ENCODE measurements at places on chromosomes 5 and 9. TPM values are rescaled to one million over a fixed set of nuclear protein-coding genes. Genes with fewer than 3 reads are reported as not detected.

DNA sequence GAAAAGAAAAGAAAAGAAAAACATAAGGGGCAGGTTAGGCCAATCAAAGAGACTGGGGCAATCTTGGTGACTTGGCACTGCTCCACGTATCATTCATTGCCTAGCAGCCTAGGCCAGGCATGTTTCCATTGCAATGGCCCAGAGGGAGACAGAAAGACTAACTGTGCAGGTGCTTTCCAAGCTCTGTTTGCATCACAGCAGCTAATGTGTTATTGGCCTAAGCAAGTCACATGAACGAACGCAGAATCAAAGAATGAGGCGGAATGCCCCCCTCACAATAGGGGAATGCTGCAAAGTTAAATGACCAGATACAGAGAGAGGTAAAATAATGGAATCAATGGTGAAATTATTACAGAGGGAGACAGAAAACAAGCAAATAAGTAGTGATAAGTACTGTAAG is 11.1 kb upstream of the VPS13A start:
- no peak for DNase-seq

DNA sequence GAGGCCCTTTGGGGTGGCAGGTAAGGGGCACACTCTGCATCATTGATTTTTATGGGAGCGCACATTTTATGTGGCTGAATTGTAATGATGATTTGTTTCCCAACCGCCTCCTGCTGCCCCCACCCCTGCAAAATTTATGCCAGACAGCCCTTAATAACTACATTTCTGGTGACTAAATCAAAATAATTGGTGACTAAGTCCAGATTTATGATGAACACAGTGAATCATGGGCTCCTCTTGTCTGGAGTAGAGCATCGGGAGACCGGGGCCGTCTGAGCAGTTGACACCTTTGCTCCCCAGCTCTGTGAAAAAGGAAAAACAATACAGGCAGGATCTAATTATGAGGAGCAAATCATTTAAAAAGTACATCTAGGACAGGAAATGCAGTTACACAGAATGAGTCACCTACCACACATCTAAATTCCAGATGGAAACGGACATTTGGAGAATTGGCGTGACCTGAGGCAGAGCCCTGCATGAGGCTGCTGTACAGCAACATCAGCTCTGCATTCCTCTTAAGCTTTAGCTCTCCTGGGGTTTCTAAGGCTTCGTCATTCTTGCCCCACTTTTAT is 58.9 kb downstream of the DOCK2 start:
- DNase-seq: peak; percentile 100

GRCh38 chr5:16013334-16014065 is 166.1 kb downstream of the MARCHF11 start:
- DNase-seq: peak; percentile 63

DNA sequence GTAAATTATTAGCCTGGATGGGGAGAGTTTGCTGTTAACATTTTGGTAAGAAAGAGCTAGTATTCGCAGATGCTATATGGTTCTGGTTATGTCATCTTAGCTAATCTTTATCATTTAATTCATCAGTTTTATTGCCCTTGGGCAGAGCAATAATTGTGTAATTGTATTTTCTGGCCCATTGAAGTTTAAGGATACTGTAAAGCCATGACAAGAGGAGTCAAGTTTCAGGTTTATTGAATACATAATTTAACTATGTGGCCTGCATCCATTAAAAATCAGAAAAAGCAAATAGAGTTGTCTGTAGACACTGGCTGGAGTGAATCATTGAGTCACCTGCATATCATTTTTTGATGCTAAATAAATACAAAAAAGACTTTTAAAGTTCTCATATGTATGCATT is 255.8 kb downstream of the PRELID2 start:
- no peak for DNase-seq

DNA sequence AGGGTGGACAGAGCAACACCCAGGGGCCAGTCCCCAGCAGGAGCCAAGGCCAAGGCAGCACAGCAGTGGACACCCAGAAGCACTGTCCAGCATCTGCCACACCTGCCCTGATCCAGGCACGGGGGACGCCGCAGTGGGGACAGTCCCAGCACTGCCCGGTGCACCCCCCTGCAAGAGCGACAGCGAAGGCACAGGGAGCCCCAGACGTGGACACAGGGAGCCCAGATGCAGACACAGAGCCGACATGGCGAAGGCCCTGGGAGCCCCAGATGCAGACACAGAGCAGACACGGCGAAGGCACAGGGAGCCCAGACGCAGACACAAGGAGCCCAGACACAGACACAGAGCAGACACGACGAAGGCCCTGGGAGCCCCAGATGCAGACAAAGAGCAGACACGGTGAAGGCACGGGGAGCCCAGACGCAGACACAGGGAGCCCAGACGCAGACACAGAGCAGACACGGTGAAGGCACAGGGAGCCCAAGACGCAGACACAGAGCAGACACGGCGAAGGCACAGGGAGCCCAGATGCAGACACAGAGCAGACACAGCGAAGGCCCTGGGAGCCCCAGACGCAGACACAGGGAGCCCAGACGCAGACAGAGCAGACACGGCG is 4.3 kb downstream of the ANAPC2 start:
- DNase-seq: no peak

GRCh38 chr5:179190851-179191505 is 130.8 kb downstream of the ZNF354C start:
- no peak for DNase-seq

GRCh38 chr9:91814753-91815152 is 135.3 kb downstream of the ROR2 start:
- no peak for DNase-seq

- DNase-seq: peak; percentile 91
Observed at GRCh38 chr5:93163010-93163663, 417.9 kb downstream of the NR2F1-AS1 start.

GRCh38 chr9:77883133-77883532 is 148.5 kb downstream of the GNAQ start:
- no peak for DNase-seq

GRCh38 chr9:77750284-77750683 is 102.2 kb upstream of the GNA14 start:
- DNase-seq: no peak

DNA sequence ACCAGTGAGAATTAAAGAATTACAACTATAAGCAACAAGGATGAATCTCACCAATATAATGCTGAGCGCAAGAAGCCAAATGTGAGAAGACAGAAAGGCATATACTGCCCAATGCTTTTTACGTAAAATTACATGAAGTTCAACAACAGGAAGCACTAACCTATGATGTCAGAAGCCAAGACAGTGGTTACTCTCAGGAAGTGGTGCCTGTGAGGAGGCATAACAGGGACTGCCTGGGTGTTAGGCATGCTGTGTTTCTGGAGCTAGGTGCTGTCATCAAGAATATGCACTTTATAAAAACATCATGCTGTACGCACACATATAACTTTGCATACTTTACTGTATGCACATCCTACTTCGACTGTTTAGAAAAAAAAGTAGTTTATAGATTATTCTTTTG is 30.1 kb downstream of the FRMD3 start:
- peak; percentile 32 for DNase-seq

DNA sequence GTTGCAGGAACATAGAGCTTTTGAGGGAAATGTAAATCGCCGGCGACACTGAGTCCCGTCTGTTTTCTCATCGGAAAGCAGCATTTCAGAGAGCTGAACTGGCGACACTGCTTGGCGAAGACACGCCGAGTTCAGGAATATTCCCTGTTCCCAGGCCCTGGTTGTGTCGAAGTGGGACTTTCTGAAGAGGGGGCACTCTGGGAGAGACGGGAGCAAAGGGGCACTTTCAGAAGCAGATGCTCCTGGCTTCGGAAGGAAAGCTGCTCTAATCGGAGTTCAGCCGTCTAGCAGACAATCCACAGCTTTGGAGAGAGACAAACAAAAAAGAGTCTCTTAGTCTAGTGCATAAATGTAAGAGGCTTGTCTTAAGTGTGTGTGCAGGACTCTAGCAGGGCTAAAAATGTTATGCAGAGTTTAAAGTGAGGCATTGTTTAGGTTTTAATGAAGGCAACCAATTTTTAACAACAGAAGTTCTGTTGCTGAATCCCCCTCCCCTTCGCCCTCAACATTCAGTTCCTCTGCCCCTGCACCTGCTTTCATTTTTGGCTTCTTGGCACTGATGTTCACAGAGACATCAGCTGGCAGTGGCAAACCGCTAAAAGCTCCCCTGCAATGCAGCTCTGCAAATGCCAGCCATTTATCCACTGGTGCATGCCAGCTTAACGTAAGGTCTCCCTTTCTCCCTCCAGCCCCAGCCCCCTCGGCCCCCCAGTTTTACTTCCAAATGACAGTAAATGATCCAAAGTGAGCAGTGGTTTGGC is 289.5 kb upstream of the MPDZ start:
- no peak for DNase-seq

DNA sequence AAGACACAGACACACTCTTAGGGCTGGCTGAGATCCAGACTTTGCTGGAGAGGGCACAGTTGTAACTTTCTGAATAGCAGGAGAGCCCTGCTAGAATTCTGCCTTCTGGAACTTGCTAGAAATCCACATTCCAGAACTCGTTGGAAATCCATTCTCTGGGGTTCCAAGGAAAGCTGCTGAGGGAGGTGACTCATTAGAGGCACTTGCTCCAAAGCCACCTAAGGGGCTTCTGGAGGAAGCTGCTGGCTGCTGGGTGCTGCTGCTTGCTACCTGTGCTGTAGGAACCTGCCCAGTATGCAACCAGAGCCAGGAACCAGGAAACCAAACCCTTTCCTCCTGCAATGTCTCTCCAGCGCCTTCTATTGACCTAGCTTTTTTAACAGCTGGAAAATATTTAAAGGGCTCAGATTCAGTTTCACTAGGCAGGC is 4.1 kb upstream of the TLE4 start:
- peak; percentile 11 for DNase-seq

DNA sequence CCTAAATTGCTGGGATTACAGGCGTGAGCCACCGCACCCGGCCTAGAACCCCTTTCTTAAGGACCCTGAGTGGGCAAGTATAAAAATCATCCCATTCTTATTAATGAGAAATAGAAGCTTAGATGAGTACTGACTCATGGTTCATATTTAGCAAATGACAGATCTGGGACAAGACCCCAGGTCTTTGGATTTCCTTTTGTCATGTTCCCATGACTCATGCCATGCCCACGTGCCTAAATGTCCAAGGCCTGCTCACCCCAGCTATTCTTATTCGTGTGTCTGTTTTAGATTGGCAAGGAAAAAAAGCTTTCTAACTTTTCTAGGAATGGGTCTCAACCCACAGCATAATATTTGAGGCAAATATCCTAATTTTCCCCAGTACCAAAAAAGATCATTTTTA is 57.7 kb upstream of the RPS23 start:
- peak; percentile 67 for DNase-seq

DNA sequence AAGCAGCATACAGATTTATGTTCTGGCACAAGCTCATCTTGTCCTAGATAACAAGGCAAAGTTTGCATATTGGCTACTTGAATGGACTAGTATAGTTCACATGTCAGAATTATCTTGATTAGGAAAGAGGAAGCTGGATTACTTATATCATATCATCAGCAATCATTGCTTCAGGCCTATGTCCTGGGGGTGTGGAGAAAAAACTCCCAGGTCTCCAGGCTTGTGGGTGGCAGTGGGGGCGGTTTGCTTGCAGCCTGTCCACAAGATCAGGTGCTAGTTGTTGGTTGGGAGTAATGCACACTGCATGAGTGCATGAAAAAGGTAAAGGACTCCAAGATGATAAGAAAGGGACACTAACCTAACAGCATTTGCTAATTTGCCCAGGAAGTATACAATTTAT is 326.4 kb upstream of the PDE4D start:
- no peak for DNase-seq

DNA sequence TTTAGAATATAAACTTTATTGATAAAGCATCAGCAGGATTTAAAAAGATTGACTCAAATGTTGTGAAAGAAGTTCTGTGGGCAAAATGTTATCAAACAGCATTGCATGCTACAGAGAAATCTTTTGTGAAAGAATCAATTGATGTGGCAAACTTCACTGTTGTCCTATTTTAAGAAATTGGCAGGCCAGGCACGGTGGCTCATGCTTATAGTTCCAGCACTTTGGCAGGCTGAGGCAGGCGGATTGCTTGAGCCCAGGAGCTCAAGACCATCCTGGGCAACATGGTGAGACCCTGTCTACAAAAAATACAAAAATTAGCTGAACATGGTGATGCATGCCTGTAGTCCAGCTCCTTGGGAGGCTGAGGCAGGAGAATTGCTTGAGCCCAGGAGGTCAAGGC is 17.4 kb downstream of the ZBTB43 start:
- no peak for DNase-seq

GRCh38 chr9:114884787-114885452 is 45.5 kb downstream of the TNFSF8 start:
- no peak for DNase-seq

The SLC34A1 gene
- total RNA-seq: 0.10 TPM

The PPP3R2 gene
- not detected for total RNA-seq

The TLX3 gene
- total RNA-seq: not detected

The LYRM7 gene
- 11.1 TPM for total RNA-seq

The PCDHB5 gene
- total RNA-seq: 0.90 TPM

The GABRA6 gene
- total RNA-seq: 1.9 TPM

The PCDHA5 gene
- total RNA-seq: not detected

The TMEM171 gene
- total RNA-seq: not detected

The ARHGAP26 gene
- 4.8 TPM for total RNA-seq

Measured in HT1080 (cell line).